Activated CD4-positive, alpha-beta T cell treated with anti-CD3 and anti-CD28 coated beads, Interleukin-2, amount 50 U/mL, for 24 hours (primary cell): ENCODE measurements at places on chromosomes 13 and 19.

DNA sequence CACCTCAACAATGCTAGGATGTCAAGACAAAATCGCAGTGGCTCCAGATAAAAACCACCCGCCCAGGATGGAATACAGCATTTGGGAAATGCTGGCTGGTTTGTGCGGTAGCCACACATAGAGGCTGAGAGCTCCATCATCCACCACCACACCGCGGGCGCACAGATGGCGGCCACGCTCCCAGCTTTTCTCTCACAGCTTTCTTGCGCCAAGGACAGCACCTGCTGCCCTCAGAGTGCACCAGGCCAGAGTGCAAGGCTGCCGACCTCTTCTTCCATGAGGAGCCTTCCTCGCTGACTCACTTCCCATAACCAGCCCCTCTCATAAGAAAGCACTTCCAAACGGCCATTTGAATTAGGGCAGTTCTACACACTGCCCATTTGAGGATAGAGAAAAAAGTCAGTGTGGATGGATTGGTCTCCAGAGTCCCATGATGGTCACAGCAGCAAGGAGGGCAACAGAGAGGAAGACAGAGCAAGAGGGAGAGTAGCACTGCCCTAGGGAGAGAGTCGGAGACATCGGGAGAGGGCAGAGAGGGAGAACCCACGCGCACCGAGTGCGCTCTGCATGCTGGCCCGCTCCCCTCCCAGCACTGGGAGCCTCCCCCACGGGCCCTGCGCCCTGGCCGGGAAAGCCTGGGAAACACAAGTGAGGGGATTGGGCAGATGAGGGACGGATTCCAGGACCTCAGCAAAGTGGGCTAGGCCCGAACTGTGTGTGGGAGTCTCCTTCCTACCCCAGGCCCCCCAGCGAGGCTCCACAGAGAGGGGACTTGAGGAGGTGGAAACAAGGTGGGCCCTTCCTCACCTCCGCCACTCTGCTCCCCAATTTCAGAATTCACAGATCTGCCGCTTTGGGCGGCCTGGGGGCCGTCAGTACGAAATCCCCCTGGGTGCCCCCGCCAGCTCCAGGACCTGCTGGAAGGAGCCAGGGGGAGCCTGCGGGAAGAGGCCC, 156.9 kb downstream of the USP12 start:
- no peak for DNase-seq

GRCh38 chr19:7550987-7551761, 15.7 kb downstream of the PNPLA6 start:
- DNase-seq = no peak

- no peak for DNase-seq
Measured at GRCh38 chr19:45150751-45151281, 10.0 kb downstream of the NKPD1 start.

GRCh38 chr19:28556371-28556770, 656.6 kb downstream of the UQCRFS1 start:
- no peak for DNase-seq

DNA sequence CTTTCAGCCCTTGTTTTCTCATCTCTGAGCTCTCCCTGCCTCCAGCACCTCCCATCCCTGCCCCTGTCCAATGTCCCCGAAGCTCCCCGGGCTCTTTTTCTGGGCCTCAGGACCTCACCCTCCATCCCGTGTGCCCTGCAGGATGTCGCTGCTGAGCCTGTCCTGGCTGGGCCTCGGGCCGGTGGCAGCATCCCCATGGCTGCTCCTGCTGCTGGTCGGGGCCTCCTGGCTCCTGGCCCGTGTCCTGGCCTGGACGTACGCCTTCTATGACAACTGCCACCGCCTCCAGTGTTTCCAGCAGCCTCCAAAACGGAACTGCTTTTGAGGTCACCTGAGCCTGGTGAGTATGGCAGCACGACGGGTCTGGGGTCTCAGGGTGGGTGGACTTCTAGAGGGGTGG, 51.1 kb upstream of the CYP4F8 start:
- no peak for DNase-seq

- DNase-seq = no peak
Measured at GRCh38 chr13:108860418-108860817, 231.0 kb downstream of the MYO16 start.

GRCh38 chr19:45170146-45171106, 7.6 kb downstream of the TRAPPC6A start:
- no peak for DNase-seq

GRCh38 chr19:8357007-8357521, 6.9 kb upstream of the ANGPTL4 start:
- DNase-seq = no peak

DNA sequence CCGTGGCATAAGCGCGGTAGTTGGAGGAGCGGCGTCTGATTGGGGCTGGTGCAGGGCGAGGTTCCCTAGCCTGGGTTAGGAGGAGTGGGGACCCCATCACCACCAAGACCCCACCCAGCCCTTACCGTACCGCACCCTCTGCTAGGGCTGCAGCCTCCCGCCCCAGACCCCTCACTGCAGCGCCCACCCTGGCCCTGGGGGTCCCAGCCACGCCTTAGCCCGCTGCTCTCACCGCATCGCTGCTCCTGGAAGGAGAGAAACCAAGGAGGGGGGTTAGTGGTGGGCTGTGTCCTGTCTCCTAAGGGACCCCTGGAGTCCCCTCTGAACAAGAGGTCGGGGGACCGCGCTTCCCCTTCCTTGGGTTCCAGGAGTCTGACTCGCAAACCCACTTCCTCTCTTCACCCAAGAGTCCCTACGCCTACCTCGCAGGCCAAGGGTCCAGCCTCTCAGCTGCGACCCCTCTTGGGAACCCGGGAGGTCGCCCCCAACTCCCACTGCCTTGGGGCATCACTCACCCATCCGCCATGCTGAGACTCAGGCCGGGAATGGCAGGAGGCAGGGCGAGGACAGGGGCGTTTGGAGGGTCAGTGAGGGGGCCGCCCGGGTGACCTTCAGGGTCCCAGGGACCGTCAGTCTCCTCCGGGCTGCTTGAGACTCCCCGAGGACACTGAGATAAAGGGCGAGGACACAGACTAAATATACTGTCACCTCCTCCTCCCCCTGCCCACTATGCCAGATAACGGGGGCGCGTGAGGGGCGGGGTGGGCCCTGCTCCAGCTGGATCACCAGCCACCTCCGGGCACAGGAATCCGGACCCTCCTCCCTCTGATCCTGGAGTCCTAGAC, at the start of gene TNNI3:
Gene TNNI3, minus strand, starts transcription at position 669 of the 845 bp plus-strand sequence. Its CDS starts 143 bp downstream, at position 526.
- no peak for DNase-seq

GRCh38 chr13:22369840-22370239, 699.0 kb downstream of the FGF9 start:
- DNase-seq = no peak

DNA sequence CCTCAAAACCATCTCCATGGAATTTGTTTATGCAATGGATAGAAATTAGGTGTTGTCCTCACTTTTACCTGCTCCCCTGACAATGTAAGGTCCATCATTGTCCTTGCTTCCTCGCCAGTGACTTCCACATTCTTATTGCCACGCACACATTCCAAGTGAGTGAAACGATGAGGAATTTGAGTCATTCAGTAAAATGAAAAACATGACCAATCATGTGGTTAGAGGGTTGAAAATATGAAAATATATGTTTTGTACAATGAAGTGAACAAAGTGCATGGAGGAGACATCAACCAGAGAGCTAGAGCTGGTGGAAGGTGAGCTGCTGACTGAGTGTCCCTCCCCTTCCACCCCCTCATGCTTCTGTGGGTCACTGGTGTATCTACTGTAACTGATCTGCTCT, 91.7 kb downstream of the ATP8A2 start:
- no peak for DNase-seq

DNA sequence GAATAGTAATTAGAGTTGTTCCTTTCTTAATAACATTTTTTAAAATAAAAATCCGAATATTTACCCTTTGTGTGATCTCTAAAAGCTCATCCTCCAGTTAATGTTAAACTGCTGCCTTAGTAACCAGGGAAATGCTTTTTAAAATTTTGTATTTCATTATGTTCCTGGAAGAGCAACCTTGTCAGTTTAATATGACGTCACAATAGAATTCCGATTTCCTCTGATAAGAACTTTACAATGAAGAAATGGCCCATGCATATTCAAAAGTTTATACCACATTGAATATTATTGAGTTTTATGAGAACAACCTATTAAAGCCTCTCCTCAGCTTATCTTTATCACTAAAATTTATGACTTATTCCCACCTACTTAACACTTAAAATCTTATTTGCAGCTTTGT, 1566.6 kb downstream of the EFNB2 start:
- DNase-seq = no peak

DNA sequence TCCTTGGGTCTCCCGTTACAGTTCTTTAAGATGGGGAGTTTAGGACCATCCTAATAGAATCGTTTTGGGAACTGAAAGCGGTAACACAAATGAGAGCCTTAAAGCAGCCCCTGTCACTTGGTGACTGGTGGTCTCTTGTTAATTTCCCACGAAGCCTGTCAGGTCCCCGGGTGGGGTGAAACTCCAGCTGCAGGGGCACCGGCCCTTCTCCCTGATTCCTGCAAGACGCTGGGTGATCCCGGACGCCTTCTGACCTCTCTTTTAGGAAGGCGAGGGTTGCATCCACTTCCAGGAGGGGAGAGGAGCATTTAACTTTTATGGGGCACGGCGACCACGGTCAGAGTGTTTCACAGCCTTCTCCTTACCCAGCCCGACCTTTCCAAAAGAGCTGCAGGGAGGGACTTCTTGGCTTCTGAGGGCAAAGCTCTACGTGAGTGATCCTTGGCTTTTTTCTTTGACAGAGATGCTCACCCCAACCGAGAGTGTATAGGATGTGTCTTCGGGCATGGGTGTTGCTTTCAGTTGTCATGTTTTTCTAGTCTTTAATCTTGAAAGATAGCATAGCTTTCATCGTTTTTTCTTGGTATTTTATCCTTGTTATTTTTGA, 688 bp downstream of the ZNF225 start:
- DNase-seq = no peak

DNA sequence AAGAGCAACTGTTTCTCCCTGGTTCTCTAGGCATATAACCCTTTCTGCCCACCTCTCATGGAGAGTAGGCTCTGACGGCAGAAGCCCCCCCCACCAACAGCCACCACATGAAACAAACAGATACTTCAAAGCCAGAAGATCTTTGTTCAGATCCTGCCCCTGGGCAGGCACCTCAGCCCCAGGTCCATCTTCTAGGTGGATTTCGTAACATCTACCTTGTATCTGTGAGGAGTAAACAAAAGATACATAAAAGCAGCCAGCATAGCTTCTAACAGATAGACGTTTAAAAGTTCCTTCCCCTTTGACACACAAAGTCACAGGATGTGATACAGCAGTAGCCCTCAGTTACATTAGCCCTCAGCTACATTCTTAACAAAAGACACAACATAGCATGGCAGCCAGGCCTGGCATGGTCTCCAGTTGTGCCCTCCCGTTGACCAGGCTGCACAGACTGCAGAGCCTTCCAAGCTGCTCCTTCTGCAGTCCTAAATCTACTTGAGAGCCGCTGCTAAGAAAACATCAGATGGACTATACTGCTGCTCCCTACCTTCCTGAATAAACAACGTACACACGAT, 35.4 kb downstream of the BRD4 start:
- DNase-seq = no peak
